ENCODE measurements at places on chromosomes 4 and X.

DNA sequence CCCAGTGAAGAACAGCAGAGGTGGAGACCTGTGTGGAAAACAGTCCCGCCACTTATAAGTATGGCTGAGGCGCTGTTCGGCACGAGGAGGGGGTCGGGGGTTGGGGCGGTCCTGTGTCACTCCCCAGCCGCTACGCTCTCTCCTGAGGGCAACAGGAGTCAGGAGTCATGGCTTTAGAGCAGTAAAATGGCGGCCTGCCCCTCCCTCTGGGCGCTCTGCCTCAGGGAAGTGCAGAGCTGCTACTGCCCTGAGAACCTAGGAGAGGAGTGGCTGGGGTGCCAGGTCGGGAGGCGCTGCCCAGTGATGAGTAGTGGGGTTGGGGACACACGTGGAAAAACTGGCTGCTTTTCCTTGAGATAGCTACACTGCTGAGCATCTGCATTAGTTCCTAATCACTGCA is 551.2 kb upstream of the AMOT start:
- DNase-seq: no peak

DNA sequence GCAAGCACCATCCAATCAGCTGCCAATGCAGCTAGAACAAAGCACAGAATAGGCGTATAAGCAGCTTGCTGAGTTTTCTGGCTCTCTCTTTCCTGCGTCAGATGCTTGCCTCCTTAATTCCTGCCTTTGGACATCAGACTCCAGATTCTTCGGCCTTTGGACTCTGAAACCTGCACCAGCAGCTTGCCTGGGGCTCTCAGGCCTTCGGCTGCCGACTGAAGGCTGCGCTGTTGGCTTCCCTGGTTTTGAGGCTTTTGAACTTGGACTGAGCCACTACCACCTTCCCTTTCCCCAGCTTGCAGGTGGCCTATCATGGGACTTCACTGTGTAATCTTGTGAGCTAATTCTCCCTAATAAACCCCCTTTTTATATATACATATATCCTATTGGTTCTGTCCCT is 6.1 kb downstream of the TMEM192 start:
- DNase-seq: no peak

GRCh38 chr4:1594871-1595788 is 89.0 kb downstream of the FAM53A start:
- no peak for DNase-seq

- DNase-seq: no peak
Measured at GRCh38 chr4:45082101-45082500, 355.7 kb upstream of the GNPDA2 start.

Data from eye (tissue), 1 donor.